Stimulated activated CD4-positive, alpha-beta T cell treated with anti-CD3 and anti-CD28 coated beads, Interleukin-15, amount 100 ng/mL, for 1 hour (primary cell): ENCODE measurements at places on chromosomes 11 and 22.

- no peak for DNase-seq
Measured at GRCh38 chr11:26044389-26044788, 287.5 kb upstream of the ANO3 start.

DNA sequence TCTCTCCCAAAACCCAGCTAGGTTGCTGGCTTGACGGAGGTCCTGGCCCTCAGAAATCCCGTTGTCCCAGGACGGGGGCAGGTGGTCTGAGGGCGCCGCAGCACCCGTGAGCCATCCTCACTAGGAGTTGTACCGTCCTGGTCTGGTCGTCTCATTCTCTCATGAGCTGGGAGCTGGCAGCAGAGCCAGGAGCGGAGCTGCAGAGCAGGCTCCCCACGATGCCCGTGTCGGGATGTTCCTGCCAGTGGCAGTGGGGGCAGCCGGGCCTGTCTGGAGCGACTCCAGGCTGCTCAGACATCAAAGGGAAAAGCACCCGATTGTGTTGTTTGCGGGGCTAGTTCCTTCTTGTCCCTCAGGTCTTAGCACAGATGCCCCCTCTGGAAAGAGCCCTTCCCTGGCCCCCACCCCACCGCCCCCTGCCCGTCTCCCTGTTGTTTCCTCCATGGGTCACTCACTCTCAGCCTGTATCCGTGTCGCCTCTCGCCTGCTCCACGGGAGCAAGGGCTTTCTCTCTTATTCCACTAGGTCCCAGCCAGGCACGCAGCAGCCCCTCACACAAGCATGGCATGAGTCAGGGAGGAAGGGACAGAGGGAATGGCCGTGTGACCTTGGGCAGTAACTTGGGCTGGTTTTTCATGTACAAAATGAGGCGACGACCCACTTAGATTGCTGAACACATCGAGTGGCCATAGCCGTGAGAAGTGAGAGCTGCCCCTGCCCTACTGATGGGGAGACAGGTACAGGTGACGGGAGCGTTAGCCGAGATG, 23.2 kb upstream of the MGAT3 start:
- no peak for DNase-seq

DNA sequence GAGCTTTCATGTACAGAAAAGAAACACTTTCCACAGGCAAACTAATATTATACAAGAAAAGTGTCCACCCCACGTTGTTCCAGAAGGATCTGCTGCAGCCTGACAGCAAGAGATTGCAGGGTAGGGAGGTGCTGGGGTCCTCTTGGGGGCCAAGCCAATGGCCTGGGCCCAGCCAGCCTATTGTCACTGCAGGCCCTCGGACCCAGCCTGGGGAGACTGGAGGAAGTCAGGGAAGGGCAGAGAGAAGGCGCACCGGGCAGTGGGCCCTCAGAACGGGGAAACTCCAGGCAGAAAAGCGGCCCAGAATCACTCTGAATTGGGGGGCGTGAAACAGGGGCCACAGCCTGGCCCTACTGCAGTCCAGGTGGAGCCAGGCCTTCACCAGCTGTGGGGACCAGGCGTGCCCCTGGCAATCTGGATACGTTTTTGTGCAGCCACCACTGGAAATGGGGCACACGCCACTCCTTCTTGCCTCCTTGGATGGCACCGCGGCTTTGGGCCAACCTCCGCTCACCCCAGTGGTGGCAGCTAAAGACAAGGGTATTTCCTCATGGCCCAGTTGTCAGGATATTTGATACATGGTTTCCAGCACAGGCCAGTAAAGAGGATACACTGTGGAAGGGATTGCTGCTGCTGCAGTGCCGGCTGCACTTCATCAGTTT, 3.9 kb upstream of the NAP1L4 start:
- DNase-seq, result no peak

GRCh38 chr11:128291007-128291406, 296.4 kb downstream of the ETS1 start:
- DNase-seq, result no peak

- no peak for DNase-seq
Measured at GRCh38 chr11:119829402-119829801, 100.4 kb upstream of the NECTIN1 start.

GRCh38 chr11:75434886-75435570, 2.0 kb upstream of the KLHL35 start:
- no peak for DNase-seq

DNA sequence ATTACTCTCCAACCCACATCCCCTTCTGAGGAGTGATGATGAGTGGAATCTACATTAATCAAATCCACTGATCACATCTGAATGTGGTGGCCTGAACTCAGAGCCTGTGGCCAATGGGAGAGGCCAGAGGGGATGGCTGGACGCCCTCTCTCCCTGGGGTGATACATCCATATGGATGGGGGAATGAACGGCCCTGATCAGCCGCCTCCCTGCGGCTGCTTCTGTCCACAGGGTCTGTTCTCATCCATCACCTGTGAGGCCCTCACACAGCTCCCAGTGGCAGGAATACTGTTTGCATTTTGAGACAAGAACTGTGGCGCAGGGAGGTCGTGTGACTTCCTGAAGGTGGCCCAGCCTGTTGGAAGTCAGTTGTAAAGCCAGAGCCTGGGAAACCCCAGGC, 78.3 kb upstream of the SHISAL1 start:
- no peak for DNase-seq

- DNase-seq, result no peak
Measured at GRCh38 chr11:110355011-110355744, 58.8 kb upstream of the RDX start.

DNA sequence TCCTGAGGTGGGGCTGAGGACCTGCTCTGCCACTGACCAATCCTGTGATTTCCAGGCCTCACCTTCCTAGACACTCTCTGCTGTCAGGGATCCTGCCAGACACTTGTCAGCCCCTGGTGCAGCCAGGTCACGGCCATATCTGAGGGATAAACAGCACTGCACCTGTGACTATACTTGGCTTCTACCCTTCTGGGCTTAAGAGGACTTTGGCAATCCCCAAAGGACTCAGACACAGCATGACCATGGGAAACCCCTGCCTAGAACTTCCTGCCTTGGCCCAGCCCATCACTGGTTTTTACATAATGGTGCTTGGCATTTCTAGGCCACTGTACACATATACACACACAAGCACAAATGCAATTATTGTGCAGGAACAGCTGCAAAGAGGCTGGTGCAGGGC, 11.6 kb upstream of the OLFML1 start:
- no peak for DNase-seq

DNA sequence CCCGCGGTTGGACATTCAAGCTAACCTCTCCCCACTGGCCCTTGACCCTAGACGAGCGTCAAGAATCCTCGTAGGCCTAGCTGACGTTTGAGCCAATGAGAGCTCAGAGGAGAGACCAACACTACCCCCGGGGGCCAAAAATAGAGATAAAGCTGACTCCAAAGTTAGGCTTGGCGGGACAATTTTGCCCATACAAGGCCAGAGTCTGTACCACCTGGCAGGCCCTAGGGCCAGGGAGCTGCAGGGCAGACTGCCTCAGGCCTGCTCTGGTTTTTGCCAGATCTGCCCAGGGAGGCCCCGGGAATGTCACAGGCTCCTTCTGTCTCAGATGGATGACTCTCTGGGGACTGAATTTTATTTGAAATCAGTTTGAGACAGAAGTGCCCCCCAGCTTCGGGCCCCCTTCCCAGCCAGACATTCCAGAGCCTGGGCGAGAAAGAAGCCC, 40.8 kb upstream of the ACCSL start:
- no peak for DNase-seq
